Effector CD8-positive, alpha-beta T cell (primary cell): ENCODE measurements at places on chromosomes 4 and X.

- DNase-seq = no peak
These were observed 204.9 kb downstream of the SMARCA1 start for GRCh38 chrX:129318375-129318774.

GRCh38 chr4:24604558-24605214 is 20.3 kb upstream of the DHX15 start:
- DNase-seq = no peak

DNA sequence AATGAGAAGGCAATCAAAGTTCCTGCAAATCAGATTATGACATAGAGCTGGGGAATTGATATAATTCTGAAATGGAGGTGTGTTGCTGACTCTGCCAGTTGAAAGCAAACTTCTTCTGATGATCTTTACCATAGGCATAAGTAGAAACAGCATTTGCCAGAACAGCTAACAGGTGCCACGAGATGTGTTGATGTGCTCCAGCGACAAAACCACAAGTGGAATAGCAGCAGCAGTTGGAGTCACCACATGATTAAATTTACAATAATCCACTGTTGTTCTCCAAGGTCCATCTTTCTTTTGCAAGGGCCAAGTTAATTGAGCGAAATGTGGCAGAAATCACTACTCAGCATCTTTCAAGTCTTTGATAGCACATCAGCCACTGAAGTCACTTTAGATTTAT is 3.7 kb upstream of the OSTC start:
- no peak for DNase-seq

DNA sequence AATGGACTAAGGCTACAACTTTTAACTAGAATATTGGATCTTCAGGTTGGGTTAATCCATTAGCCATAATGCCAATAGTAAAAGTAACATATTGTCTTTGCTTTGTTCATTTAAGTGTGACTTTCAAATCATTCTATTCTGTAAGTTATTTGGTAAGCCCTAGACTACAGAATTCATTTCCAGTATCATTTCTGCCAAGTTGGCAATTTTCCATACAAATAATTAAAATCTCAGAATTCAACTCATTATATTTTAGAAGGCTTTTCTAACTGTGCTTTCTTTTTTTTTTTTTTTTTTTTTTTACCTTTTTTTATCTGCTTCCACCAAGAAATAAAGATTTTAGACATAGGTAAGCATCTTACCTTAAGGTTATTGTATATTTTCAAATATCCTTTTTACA is 173.4 kb downstream of the DCTD start:
- no peak for DNase-seq

GRCh38 chr4:142976482-142976881 is 130.4 kb upstream of the INPP4B start:
- no peak for DNase-seq

GRCh38 chr4:36281384-36282106 is at the start of gene DTHD1:
Gene DTHD1 (plus strand): TSS chr4:36281616. CDS start chr4:36281759, 143 bp downstream.
- DNase-seq = no peak
